CD4-positive, alpha-beta T cell treated with Interleukin-4 for 4 hours (primary cell): ENCODE measurements at places on chromosomes 13 and 19.

DNA sequence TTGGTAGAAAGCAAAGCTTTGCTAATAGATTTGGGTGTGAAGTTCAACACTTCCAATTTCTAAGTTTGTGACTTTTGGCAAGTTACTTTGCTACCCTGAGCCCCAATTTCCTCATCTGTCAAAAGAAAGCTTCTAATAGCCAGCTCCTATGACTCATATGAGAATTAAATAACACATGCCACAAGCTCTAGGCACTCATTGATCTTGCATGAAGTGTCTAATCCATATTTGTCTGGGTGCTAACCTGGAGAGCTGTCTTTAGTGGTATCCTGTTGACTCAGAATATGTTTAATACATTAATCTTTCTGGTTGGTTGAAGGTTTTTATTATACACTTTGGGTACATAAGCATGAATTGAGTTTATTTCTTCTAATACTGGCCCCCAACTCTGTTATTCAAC lies 188.8 kb downstream of the POSTN start:
- no peak for DNase-seq

DNA sequence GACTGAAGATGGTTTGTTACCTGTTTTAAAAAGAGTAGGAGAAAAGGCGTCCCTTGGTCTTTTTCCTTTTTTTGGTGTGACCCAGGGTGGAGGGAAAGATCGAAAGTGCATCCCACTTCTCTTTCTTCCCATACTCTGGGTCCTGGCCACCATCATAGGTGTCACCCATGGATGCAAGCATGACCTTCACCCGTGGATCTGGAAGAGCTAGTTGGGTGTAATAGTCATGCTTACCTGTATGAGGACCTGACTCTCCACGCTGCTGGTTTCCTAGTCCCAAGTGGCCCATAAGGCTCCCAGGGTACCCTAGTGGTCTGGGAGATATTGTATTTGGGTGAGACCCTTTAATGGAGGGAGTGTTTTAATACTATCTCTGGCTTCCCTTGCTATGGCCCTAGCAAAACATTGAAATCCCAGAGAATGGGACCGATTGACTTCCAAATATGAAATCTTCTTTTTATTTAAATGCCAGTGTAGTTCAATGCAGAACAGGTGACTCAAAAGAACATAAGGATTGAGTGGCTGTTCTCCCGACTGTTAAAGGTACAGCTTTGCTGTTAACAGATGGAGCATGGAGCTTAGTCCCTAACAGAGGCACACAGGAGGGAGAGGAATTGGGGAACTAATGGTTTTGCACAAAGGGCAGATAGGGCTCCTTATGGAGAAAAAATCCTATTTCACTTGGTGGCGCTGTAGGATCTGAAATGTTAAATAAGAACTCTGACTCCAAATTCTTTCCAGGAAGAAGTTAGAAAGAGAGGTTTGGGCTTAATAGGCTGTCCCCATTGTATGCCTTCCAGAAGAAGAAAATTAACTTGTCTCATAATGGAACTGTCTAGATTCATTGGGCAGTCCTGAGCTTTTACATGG lies 7.0 kb upstream of the ZNF550 start:
- no peak for DNase-seq

DNA sequence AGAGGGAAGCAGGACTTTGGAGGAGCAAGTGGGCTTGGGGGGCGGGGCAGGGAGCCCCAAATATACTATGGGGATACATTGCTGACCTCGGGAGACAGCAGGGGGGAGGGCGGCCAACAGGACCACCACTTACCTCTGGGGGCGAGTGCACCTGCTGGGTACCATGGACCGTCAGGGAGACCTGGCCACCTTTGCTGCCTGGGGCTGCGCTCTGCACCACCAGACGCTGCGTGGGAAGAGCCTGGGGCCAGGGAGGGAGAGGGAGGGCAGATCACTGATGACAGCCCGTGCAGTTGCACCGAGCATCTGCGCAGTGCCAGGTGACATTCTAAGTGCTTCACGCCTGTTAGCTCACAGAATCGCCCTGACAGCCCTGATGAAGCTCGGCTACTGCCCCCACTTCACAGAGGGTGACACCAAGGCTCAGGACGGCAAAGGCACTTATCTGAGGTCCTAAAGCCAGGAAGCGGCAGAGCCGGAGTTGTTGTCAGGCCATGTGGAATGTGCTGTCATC lies 24.1 kb downstream of the RFX1 start:
- no peak for DNase-seq

- no peak for DNase-seq
These were observed 1.1 kb upstream of the ZNF546 start for GRCh38 chr19:39995794-39996193.

DNA sequence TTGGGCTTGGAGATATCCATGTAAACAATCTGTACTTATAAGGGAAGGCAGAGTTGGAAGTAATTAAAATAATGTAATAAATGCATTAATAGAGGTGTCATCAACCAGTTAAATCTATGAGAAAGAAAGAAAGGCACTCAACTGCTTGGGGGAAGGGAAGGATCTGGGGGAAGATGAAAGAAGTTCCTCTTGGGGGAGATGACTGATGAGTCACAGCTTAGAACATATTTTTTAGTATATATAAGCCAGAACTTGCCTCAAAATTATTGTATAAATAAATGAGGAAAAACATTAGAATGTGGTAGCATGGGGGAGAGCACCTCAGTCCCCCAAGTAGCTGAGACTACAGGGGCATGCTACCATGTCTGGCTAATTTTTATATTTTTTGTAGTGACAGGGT lies 205.8 kb downstream of the GGACT start:
- no peak for DNase-seq

DNA sequence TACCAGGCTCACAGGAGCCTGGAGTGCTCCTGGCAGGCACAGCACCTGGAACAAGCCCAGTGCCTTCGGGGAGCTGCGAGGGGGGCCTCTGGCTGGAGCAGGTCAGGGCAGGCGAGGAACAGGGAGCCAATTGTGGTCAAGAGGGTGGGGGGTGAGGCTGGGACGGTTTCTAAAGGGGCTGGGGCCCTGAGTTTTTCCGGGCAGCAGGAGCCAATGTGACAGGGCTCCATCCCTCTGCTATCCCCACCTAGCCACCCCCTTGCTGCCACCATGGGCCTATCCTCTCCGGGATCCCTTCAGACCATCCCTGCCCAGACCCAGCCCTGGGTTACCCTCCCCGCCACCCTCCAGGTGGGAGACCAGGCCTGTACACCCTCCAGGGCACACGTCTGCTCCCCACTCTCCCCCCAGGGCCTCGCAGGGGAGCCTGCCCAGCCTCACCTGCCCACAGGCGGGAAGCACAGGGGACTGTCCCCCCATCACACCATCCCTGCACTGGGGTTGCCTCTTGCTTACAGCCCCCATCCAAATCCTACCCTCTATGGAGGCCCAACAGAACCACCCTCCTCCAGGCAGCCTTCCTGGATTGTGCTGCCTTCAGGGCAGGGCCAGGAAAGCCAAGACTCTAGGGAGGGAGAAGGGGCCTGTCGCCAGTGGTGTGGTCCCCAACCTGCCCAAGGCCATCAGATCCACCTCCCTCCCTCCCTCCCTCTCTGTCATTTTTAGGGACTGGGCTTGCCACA lies 121.0 kb downstream of the URI1 start:
- DNase-seq: no peak

DNA sequence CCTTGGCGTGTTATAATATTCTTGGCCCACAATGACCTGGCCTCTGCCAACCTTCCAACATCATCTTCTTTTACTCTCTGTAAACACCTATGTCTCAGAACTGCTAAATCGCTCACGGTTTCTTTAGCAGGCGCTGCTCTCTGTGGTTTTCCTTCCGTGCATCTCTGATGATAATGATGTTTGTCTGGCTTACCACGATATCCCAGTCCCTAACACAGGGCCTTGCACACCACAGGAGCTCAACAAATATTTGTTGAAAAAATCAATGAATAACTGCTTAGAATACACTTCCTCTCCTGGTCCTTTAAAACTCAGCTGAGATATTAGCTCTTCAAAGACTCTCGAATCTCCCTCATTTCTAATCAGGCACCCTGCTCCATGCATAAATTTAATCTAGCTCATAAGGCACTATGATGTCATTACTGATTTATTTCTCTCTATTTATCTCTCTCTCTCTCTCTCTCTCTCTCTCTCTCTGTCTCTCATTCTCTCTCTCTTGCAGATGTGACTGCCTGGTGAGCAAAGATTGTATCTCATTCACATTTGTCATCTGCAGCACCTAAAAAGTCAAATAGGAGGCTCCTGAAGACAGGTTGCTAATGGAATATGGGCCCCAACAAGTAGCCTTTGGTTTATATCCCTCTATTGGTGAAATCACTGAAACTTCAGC lies 206.4 kb downstream of the NHLRC3 start:
- DNase-seq: no peak

DNA sequence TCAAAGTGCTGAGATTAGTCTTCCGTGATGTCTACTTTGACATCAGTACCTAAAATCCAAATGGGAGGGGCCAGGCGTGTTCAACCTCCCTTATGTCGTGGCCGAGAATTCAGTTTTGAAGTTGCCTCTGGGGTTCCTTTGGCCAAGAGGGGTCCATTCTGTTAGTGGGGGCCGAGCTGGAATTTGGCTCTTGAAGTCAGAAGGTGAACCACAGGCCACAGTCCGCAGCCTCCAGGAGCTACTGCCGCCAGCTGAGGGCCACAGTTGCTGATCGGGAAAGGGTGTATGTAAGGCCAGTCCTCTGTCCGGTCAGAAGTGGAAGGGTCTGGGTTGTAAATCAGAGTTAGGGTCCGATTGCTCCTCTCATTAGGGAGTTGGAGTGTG lies 31.0 kb downstream of the ATP11A start:
- no peak for DNase-seq

- no peak for DNase-seq
These were observed 13.5 kb downstream of the IL17D start for GRCh38 chr13:20716951-20717350.

DNA sequence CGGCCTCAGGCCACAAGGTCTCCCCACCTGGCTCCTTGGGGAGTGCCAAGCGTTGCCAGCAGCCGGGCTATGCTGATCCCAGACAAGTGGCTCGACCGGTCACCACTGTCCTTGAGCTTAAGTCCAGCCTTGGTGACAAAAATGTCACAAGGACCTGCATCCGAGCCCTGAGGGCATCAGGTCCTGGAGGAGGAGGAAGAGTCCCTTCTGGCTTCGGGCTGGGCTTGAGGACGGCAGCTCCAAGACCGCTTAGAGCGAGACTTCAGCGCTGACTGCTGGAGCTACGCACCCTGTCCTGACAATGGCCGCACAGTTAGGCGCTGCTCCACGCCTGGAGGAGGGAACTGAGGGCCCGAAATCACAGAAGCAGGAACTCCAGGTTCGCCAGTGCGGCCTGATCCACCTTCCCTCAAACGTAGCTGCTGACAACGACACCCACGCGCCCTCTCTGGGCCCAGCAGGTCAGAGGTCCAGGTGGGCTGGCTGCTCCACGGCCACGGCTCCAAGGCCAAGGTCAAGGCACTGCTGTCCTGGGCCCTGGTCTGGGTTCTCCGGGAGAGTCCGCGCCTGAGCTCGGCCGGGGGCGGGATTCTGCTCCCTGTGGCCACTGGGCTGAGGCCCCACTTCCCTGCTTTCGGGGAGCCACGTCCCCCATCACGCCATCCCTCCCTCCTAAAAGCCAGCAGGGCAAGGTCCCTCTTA lies 7.0 kb downstream of the SBNO2 start:
- DNase-seq: no peak

- no peak for DNase-seq
These were observed 22.5 kb downstream of the TMEM255B start for GRCh38 chr13:113781571-113781970.

- DNase-seq: no peak
These were observed 1381.9 kb downstream of the EFNB2 start for GRCh38 chr13:105153611-105154010.

- DNase-seq: no peak
These were observed 168.5 kb downstream of the LMO7 start for GRCh38 chr13:75804605-75805004.

DNA sequence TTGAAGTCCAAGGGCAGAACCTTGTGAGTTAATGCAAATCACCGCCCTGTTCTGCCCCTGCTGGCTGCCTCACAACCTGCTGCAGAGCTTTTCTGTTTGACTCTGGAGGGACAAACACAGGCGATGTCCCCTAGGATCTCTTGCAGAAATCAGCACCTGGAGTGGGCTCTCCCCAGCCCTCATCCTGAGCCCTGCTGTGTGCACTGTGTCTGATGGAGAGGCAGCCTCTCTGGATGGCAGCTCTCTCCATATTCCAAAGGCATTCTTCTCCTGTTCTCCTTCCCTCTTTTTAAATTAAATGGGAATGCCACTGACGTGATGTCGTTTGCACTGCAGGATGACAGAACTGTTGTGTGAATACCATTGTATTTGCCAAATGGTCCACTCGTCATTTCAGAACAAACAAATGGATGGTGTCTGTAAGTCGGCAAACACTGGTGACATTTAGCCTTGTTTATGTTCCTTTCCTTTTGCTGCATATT lies 184.1 kb downstream of the ZNF536 start:
- DNase-seq: no peak

GRCh38 chr19:33255781-33256180 lies 30.1 kb upstream of the SLC7A10 start:
- no peak for DNase-seq

GRCh38 chr19:37988758-37989635 lies 82.0 kb downstream of the SIPA1L3 start:
- DNase-seq: no peak

- DNase-seq: no peak
These were observed 50.2 kb downstream of the FLT3 start for GRCh38 chr13:28049880-28050875.
